ENCODE measurements at places on chromosomes 12 and 14. TPM values are rescaled to one million over a fixed set of nuclear protein-coding genes. Genes with fewer than 3 reads are reported as not detected.
A peak's percentile ranks its signal among the peaks of the same experiment; 100 is the strongest.

The SERPINA12 gene
- not detected for total RNA-seq

The TRIM9 gene
- total RNA-seq, result 4.2 TPM

DNA sequence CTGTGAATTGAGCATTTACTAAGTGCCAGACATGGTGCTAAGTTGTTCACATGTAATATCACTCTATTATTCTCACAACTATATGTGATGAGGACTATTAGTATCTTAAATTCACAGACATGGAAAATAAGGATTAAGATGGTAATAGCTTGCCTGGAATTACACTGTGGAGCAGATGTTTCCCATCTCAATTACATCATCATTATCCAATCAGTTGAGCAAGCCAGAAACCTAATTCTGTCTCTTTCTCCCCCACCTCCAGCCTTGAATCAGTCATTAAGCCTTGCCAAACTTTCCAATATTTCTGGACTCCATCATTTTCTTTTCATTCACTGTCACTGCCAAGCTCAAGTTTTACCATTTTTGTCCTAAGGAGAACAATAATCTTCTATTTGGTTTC is 287.8 kb upstream of the KITLG start:
- H3K27ac ChIP-seq, result no peak overlapping the region
- H3K36me3 ChIP-seq, result no peaks in the 10 kb centered on the region
- no peaks in the 10 kb centered on the region for H3K4me1 ChIP-seq
- DNase-seq, result no peak
- H3K4me3 ChIP-seq, result no peak overlapping the region

GRCh38 chr12:8644345-8645248 is 18.0 kb downstream of the MFAP5 start:
- H3K36me3 ChIP-seq, result no peaks in the 10 kb centered on the region
- no peak for DNase-seq
- no peaks in the 10 kb centered on the region for H3K27me3 ChIP-seq
- H3K4me1 ChIP-seq, result no peaks in the 10 kb centered on the region
- H3K4me3 ChIP-seq, result no peak overlapping the region

The IL31 gene
- not detected for total RNA-seq

DNA sequence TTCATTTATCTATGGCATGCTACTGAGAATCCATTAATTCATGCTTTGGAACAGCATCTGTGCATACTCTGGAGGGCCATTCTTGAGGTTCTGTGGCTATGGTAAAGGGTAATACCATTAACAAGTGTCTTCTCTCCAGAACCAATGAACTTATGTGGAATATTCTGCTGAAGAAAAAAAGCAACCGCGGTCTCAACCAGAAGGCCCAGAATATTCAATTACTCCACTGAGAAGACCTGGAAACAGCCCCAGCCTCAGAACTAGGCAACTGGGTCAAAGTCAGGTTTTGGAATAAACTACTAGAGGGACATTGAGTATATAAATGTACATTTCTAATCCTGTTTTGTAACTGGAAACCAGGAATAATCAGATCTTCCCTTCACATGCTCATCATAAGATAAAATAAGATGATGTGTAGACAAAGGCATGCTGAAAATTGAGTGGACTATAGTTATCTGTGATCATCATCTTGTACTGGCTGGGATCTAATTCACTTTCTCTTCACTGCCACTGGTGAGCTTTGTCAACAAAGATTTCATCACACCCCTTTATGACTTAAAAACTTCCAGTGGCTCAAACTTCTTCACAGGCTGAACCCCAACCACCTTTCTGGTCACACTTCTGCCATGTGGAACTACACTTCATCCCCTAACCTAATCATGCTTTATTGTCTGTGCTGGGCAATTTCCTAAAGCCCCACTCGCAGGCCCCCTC is 6.0 kb downstream of the SPTB start:
- DNase-seq, result no peak
- no peaks in the 10 kb centered on the region for H3K27me3 ChIP-seq
- no peaks in the 10 kb centered on the region for H3K36me3 ChIP-seq

DNA sequence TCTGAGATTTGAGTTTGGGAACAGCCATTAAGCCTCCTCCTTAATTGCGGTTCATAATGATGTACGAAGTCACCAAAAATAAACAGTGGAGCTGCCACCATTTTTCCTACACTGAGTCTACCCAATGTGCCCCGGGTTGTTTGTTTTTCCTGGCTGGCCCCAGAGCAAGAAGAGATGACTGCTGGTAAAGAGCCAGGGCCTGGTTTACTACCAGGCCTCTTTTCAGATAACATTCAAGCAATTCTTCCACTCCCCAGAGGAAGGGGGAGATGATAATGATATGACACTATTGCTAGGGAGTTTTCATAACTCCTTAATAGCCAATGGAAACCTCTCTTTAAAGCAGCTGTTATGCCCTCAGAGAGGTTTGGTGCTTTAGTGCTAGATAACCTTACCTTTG is 42.3 kb downstream of the BRAP start:
- H3K27ac ChIP-seq, result peak overlapping the region; percentile 26
- H3K27me3 ChIP-seq, result no peaks in the 10 kb centered on the region
- no peak for DNase-seq
- H3K36me3 ChIP-seq, result peaks cover 42% of the 10 kb centered on the region
- H3K4me3 ChIP-seq, result no peak overlapping the region

The FOXA1 gene
- not detected for total RNA-seq

- H3K27me3 ChIP-seq, result no peaks in the 10 kb centered on the region
- H3K4me1 ChIP-seq, result no peaks in the 10 kb centered on the region
- DNase-seq, result no peak
Measured at GRCh38 chr14:51614707-51615106, 37.0 kb upstream of the FRMD6 start.

DNA sequence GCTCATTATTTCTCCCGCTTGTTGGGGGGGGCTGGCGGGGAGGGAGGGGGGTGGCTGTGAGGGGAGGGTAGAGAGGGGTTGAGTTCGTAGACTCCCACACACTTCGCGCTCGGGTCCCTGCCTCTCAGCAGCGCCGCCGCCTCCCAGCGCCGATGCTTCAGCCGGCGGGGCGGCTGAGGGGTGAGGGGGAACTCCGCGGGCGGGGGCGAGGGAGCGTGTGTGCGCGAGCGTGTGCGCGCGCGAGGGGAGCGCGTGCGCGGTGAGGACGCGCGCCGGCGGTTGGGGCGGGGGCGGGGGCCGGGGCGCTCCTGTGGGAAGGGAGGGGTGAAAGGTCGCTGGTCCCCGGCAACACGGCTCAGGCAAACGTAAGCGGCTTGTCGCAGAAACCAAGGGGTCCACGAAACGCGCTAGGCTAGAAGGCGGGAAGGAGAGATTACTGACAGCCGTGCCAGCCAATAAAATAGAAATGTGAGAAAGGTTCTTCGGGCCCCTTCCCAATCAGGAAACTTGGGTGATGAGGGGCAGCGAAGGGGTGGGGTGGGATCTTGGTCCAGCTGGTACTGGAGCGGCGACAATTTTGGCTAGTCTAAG is 343 bp upstream of the NOVA1 start:
- no peaks in the 10 kb centered on the region for H3K36me3 ChIP-seq
- no peaks in the 10 kb centered on the region for H3K27me3 ChIP-seq
- H3K4me3 ChIP-seq, result peak overlapping the region; percentile 64
- no peaks in the 10 kb centered on the region for H3K4me1 ChIP-seq

The PSMA6 gene
- total RNA-seq, result 96.6 TPM

- no peak for DNase-seq
- no peak overlapping the region for H3K4me3 ChIP-seq
- H3K36me3 ChIP-seq, result no peaks in the 10 kb centered on the region
- no peaks in the 10 kb centered on the region for H3K27me3 ChIP-seq
- H3K27ac ChIP-seq, result no peak overlapping the region
Measured at GRCh38 chr14:99188731-99189191, 83.2 kb downstream of the BCL11B start.

The CLEC1A gene
- 13.2 TPM for total RNA-seq

- H3K4me1 ChIP-seq, result peaks cover 4% of the 10 kb centered on the region
- H3K27ac ChIP-seq, result no peak overlapping the region
- H3K4me3 ChIP-seq, result no peak overlapping the region
- DNase-seq, result no peak
- peaks cover 2% of the 10 kb centered on the region for H3K36me3 ChIP-seq
- no peaks in the 10 kb centered on the region for H3K27me3 ChIP-seq
Measured at GRCh38 chr12:109601557-109601956, 28.0 kb downstream of the MVK start.

The TAS2R10 gene
- total RNA-seq, result not detected

The CEP290 gene
- 7.2 TPM for total RNA-seq

GRCh38 chr12:89062996-89063395 is 289.3 kb downstream of the DUSP6 start:
- no peaks in the 10 kb centered on the region for H3K4me1 ChIP-seq
- H3K27ac ChIP-seq, result no peak overlapping the region
- H3K4me3 ChIP-seq, result no peak overlapping the region
- H3K36me3 ChIP-seq, result no peaks in the 10 kb centered on the region
- no peaks in the 10 kb centered on the region for H3K27me3 ChIP-seq
- DNase-seq, result no peak

DNA sequence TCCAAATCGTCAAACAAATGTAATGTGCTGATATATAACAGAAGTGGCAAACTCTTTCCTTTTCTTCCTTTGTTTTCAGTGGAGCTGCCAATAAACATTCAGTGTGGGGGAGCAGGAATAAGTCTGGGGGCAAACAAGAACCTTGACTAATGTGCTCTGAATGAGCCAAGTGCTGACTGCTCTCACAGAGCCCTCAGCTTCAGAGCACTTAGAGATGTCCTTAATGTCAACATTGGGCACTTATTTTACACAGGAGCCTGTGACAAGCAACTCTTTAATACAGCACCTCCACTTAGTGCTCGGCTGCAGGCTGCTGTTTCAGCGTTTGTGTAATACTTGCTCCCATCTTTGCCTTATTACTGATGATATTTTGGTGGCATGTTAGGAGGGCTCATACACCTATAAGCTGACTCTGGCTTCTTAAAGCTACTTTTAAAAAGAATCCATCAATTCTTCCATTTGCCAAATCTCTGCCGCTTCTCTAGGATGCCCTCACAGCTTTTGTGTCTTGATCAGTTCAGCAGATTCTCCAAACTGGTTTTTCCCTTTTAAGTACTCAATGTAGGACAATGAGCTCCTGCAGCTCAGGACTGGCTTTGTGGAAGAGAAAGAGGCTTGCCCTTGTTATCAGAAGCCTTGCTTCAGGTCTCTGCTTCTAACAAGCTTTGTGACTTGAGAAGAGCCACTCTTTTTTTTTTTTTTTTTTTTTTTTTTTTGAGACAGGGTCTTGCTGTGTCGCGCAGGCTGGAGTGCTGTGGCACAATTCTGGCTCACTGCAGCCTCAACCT is 206.6 kb downstream of the MON2 start:
- DNase-seq, result no peak
- no peak overlapping the region for H3K27ac ChIP-seq
- no peaks in the 10 kb centered on the region for H3K36me3 ChIP-seq
- no peak overlapping the region for H3K4me3 ChIP-seq

DNA sequence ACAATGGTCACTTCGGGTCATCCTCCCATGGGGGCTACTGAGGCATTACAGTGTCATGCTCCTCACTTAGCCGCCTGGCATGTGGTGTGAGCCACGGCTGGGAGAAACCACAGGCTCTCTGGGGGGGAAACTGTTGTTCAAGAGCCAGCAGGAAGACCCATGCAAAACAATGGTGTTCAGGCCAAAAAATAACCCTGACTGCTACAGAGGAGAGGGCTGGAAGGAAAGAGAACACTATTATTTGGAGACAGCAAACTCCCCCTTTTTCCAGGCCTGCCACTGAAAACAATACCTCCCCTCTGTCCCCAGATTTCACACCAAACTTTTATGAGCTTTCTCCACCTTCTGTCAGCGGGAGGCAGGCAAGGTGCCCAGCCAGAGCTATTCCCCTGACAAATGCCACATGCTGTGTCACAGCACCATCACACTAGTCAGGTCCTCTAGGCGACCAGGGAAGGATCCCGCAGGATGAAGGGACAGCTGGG is 83.7 kb downstream of the CHGA start:
- peak overlapping the region; percentile 37 for H3K27ac ChIP-seq
- H3K4me3 ChIP-seq, result no peak overlapping the region
- H3K4me1 ChIP-seq, result peaks cover 8% of the 10 kb centered on the region
- DNase-seq, result no peak

GRCh38 chr14:71524320-71524982 is 407.8 kb upstream of the RGS6 start:
- no peaks in the 10 kb centered on the region for H3K27me3 ChIP-seq
- H3K36me3 ChIP-seq, result no peaks in the 10 kb centered on the region
- no peak for DNase-seq
- no peaks in the 10 kb centered on the region for H3K4me1 ChIP-seq

GRCh38 chr12:74722709-74723108 is 185.1 kb downstream of the ATXN7L3B start:
- DNase-seq, result no peak
- H3K36me3 ChIP-seq, result no peaks in the 10 kb centered on the region
- no peaks in the 10 kb centered on the region for H3K27me3 ChIP-seq
- no peaks in the 10 kb centered on the region for H3K4me1 ChIP-seq
- no peak overlapping the region for H3K4me3 ChIP-seq

GRCh38 chr14:70567791-70568190 is 32.7 kb downstream of the MED6 start:
- no peak overlapping the region for H3K4me3 ChIP-seq
- no peaks in the 10 kb centered on the region for H3K27me3 ChIP-seq
- no peak for DNase-seq
- no peaks in the 10 kb centered on the region for H3K4me1 ChIP-seq
- peaks cover 44% of the 10 kb centered on the region for H3K36me3 ChIP-seq

The FGF6 gene
- total RNA-seq, result not detected

- no peak overlapping the region for H3K4me3 ChIP-seq
- no peaks in the 10 kb centered on the region for H3K36me3 ChIP-seq
- H3K4me1 ChIP-seq, result no peaks in the 10 kb centered on the region
Measured at GRCh38 chr14:104528496-104528895, 51.1 kb upstream of the C14orf180 start.

The ARHGDIB gene
- total RNA-seq, result 87.1 TPM

The OVCH1 gene
- total RNA-seq, result 2.6 TPM

GRCh38 chr14:30638926-30639325 is 16.8 kb downstream of the SCFD1 start:
- no peaks in the 10 kb centered on the region for H3K4me1 ChIP-seq
- DNase-seq, result no peak
- H3K27me3 ChIP-seq, result no peaks in the 10 kb centered on the region
- peaks cover 47% of the 10 kb centered on the region for H3K36me3 ChIP-seq
- H3K4me3 ChIP-seq, result no peak overlapping the region

DNA sequence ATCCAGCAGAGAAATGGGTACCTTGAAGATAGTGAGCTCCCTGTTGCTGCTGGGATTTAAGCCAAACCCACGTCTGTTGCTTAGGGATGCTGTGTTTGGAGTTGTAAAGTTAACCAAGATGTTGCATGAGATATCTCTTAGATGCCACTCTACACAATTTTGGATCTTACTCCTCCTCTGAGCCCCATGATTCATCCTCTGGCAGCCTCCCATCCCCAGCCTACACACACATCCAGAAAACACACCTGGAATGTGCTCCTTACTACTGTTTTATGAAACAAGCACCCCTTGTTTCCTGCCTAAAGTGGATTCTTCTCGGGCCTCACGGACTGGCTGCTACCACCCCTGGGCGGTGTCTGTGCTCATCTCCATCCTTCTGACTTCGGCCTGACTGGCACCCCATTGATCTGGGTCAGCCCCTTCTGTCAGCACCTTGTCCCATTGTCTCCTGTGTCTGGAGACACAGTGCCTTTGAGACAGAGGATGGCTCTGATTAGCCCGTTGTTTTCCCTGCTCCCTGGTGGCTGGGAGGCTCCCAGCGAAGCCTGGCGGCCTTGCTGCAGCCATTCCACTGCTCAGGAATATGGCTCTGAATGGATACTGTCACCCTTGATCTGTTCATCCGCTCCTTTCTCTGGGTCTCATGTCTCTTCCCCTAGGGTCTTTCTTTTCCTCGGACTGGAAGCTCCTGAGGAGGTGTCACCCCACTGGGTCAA is 24.3 kb downstream of the TSPAN9 start:
- no peak overlapping the region for H3K27ac ChIP-seq
- no peaks in the 10 kb centered on the region for H3K27me3 ChIP-seq
- no peak for DNase-seq
- no peak overlapping the region for H3K4me3 ChIP-seq
- no peaks in the 10 kb centered on the region for H3K36me3 ChIP-seq

GRCh38 chr12:58099476-58099875 is 158.1 kb downstream of the ATP23 start:
- H3K4me3 ChIP-seq, result no peak overlapping the region
- H3K27ac ChIP-seq, result no peak overlapping the region
- no peak for DNase-seq
- H3K27me3 ChIP-seq, result no peaks in the 10 kb centered on the region
- H3K36me3 ChIP-seq, result no peaks in the 10 kb centered on the region
